ENCODE measurements at places on chromosomes 3 and 15.

GRCh38 chr3:156594219-156594683, 39.3 kb upstream of the SSR3 start:
- no peak for DNase-seq

DNA sequence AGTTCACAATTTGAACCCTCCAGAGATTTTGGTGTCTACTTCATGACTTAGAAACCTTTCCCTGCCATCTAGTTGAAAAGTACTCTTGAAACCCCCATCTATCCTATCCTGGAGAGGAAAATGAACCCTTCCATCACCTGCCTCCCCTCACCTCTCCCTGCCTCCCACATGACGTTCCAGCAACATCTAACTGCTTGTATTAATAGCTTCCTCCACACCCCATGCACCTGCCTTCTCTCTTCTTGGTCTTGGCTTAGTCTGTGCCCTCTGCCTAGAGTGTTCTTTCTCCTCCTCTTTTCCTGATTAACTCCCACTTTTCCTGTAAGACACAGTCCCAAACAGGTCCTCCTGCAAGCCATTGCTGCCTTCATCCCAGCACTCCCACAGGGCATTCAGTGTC, 107.8 kb downstream of the LIPC start:
- DNase-seq: no peak

DNA sequence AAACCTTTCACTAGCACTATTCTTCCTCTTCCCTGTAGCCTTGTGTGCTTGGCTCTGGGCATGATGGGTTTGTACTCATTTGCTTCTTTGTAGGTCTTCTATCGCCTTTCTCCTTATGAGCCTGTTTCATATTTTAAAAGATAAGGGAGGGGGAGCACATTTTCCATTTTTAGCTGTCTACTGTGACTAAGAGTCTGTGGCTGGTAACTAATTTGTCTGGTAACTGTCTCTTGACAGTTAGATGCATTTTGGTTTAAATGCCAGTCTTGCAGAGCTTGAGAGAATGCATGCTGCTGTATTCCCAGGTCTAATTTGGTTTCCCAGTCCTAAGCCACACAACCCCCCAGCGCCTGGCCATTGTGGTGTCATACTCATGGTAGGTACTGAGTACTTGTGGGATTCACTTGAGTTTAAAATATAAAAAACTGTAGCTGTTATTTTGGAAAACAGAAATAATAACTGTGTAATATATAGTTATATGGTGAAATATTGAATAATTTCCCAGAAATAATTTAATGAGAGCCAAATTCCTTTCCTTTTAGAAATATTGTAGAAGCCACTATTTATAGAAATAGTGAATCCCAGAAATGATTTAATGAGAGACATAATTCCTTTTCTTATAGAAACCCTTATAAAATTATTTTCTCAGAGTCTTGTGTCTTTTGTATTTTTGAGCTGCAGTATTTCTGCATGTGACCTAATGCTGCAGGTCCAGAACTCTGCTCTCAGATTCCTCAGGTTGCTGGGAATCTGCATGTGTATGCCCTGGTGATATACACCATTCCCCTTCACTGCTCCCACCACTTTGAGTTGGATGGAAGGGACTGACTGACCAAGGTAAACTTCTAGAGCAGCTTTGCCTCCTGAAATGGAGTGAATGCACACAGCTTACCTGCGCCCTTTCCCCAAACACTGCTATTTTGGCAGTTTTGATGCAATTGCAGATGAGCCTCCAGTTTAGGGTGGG, 13.9 kb upstream of the GPR171 start:
- DNase-seq: no peak

DNA sequence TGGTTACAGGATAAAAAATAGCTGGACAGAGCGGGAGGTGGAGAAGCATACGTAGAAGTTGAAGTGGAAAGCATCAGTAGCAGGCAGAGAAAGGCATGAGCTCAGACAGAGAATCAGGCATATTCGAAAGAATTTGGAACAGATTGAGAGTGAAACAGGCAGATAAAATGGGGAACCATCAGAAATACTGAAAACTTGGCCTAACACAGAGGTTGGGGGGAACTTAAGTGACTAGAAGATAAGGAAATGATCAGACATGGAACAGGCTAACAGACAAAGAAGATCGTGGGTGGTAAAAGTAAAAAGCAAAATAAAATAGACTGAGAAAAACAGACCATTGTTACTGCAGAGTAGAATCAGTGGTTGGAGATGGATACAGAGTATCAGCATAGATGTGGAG, 32.9 kb downstream of the GTF2E1 start:
- DNase-seq: no peak

DNA sequence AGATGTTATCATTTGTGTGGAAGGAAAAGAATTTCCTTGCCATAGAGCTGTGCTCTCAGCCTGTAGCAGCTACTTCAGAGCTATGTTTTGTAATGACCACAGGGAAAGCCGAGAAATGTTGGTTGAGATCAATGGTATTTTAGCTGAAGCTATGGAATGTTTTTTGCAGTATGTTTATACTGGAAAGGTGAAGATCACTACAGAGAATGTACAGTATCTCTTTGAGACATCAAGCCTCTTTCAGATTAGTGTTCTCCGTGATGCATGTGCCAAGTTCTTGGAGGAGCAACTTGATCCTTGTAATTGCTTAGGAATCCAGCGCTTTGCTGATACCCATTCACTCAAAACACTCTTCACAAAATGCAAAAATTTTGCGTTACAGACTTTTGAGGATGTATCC, 15.1 kb downstream of the KLHL24 start:
- DNase-seq: no peak

DNA sequence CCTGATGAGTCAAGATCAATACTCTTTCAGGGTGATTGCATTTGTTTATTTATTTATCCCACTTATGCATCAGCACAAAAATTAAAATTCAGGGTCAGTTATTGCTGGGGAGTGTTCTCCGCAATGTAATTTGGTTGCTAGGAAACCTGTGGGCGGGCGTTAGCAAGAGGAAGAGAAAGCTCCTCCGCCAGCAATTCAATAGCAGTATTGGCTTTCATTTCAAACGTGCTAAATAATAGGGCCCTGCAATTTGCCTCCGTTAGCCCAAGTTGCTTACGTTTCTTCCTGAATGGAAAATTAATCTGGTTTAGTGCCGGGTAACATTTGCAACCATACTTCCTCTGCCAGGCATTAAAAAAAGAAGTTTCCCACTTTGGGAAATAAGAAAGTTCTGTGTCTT, 35.5 kb upstream of the PLCL2 start:
- peak; percentile 84 for DNase-seq

DNA sequence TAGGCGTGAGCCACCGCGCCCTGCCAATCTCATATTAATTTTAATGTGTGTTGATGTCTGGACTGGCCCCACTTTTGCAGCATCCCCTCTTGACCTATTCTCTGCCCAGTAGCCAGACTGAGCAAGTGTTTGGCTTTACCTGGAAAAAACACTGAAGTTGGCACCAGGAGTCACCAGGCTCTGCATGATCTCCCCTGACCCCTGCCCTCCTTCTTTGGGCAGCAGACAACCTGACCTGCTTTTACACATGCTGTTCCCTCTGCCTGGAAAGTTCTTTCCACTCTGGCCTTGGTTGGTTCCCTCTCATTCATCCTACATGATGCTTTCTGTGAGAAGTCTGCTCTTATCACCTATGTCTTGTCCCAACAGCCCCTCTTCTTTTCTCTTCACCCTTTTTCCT, 67.9 kb upstream of the SLC2A2 start:
- DNase-seq: no peak

- DNase-seq: no peak
Measured at GRCh38 chr3:26118165-26118564, 328.3 kb downstream of the OXSM start.

Data from CD4-positive, alpha-beta T cell treated with Interferon alpha-2 for 1 hour (primary cell).